Femur (tissue), 1 donor: ENCODE measurements at places on chromosomes 6 and 20.
A peak's percentile ranks its signal among the peaks of the same experiment; 100 is the strongest.

GRCh38 chr6:56848105-56848504, 106.8 kb upstream of the BEND6 start:
- DNase-seq = no peak

DNA sequence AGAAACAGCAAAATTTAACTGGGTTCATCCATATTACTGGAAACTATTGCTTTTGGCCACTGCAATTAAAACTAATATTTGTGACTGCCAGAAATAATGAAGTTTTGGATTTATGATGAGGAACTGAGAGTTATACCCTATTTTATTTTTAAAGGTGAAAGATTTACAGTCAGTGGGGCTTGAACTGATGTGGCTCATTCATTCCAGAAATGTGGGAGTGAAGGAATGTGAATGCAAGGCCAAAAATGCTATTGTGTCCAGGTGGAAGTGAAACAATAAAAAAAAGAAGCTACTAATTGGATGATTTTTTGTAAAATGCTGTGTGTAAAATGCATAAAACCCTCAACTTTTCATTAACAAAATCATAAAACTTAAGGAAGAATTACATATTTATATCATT, 491.9 kb downstream of the COL12A1 start:
- DNase-seq = no peak

DNA sequence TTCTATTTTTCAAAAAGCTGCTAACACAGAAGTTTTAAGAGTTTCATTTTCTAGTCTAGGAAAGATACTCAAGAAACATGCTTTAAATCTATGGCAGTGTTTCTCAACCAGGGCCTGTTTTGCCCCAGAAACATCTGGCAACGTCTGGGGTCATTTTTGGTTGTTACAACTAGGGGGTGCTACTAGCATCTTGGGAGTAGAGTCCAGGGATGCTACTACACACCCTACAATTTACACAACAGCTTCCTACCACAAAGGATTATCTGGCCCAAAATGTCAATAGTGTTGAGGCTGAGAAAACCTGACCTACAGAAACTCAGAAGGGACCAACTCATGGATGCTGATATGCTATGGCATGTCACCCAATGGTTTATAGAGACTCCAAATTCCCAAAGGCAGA, 24.4 kb downstream of the SERAC1 start:
- DNase-seq = no peak

- DNase-seq = no peak
Measured at GRCh38 chr6:90938122-90938521, 351.2 kb upstream of the MAP3K7 start.

GRCh38 chr6:131998255-131998982, 47.2 kb upstream of the CCN2 start:
- no peak for DNase-seq

GRCh38 chr6:45830441-45831139, 185.1 kb downstream of the CLIC5 start:
- DNase-seq = peak; percentile 33

DNA sequence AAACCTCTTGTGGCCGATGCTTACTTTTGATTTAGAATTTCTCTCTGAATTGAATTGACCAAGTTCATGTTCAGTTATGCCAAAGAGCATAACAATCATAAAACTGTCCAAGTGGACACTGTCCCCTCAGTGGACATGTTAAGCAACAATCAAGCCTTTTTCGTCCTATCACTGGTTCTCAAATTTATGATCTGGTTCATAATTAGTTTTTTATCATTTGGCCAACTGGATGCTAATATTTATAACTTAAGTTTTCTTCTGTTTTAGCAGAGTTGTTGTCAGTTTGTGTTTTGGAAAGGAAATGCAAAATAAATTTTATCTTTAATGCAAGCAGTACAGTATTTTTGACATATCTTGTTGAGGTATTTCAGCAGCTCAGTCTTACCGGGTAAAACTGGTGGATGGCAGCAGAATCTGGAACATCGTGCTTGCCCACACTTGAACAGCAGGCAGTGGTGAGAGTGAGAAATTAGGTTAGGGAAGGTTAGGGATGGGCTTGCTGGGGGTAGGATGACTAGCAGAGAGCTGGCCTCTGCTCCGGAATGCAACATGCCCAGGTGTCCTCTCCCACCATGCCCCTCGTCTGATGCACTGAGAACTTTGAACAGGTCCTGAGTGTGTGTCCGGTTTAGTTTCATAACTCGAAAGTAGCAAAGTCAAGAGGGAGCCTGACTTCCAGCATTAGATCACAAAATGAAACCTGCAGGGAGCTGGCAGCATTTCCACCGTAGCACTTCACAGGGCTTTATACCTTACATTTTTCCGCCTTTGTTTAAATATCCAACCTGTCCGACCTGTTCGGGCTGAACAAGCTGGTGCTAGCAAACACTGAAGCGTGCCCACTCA, 93.1 kb downstream of the RREB1 start:
- no peak for DNase-seq

DNA sequence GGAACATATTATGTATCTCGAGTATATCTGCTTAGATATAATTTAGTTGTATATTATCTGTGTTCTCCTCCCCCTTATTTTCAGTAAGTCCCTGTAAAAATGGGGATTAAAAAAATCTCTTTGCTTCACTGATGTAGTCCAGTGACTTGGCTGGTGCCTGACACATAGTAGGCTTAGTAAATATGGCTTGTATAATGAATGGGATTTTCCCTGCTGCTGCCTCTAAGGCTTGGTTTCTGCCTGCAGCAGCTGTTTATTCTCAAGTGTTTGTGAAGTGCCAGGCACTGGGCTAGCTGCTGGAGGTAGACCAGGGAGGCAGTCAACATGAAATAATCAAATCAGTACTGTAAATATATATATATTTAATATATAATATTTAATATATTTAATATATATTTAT, 1.6 kb upstream of the ZFP64 start:
- no peak for DNase-seq

GRCh38 chr6:170529839-170530469, 23.2 kb downstream of the PSMB1 start:
- peak; percentile 82 for DNase-seq

GRCh38 chr20:6999381-6999780, 231.9 kb downstream of the BMP2 start:
- DNase-seq = no peak

DNA sequence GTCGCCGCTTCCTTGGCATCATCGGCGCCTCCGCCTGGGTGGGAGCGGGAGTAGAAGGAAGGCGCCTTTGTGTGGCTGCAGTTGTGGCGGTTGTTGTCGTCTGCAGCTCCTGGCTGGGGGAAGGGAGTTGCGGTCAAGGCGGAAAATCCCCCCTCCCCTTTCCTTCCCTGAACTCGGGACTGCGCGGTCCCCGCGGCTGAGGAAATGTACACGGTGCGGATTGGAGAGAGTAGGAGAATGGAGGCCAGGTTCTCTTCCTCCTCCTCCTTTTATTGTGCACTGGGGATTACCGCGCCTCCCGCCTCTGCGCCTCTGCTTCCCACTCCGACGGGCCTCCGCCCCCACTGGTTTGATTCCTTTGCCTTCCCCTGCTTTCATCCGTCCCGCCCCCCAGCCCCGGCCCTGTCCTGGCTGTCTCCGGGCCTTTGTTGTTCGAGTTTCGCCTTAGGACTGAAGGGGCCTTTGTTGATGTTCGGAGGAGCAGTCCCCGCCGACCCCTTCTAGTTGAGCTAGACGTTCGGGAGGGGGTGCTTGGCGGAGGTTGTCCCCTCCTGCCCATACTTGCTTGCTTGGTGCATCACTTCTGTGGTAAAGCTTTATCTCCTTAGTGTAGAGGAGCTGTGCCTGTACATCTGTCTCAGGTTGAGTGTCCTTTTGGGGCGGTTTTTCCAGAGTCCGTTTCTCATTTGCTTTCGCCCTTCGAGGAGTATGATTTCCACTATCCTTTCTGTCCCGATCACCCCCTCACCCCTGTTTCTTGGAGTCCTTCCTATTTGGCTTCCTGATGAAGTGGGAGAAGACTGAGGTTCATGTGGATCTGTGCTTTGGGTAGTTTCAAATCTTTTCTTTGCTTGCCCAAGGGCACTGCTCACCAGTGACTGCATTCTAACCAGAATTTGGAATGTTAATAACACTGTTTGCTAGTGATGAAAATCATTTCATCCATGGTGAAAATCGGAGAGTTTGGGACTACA, 764 bp downstream of the ZNF292 start:
- peak; percentile 68 for DNase-seq

DNA sequence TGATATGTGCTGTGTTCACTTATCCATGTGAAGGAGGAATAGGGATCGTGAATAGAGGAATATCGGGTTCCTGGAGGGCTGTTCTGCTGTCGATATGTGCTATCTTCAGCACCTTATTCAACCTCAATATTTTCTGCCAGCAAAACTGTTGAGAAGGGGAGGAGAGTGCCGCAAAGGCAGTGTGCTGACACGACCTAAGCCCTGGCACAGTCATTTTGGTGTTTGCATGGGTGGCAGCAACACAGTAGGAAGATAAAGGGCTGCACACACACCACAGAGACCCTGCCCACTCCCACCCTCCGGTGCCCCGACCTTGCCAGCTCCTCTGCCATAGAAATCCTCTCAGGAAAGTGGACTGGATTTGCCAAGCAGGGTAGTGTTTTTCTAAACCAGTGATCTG, 47.0 kb downstream of the ZDHHC14 start:
- no peak for DNase-seq

- DNase-seq = no peak
Measured at GRCh38 chr6:145506565-145506964, 228.8 kb downstream of the EPM2A start.

DNA sequence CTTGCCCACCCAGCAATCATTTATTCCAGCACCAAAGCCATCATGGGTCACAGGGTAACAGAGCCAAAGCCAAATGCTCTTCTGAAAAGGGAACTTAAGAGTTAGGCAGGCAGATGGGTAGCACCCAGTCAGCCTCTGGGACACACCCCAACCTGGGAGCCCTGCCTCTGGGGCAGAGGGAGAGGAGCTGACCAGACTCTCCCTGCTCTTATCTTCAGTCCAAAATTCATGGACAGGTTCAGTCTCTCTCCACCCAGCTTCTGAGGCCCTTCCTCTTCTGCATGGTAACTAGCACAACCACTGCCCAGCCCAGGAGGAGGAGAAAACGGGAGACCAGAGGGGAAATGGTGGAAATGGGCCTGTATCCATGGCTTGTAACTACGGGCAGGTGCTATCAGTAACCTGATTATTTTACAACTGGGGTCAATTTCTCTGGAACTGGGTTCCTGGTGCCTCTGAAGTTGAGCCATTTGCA, 105.4 kb downstream of the NOL4L start:
- peak; percentile 12 for DNase-seq

DNA sequence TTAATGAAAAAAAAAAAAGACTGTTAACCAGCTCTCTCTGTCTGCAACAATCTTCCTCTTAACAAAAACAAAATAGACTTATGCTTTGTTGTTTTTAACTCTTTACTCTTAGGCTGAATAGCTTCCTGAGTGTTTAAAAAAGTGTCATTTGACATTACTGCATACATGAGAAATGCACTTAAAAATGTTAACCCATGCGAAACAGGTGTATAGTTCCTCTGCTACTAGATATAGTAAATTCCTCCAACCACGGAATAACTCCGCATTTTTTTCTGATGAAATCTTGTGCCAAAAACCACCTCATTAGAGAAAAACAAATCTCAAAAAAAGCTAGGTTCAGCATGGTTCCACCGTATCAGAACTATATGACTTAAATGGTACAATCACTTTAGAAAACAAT, 426.0 kb downstream of the ADGRB3 start:
- no peak for DNase-seq

- no peak for DNase-seq
Measured at GRCh38 chr20:59738851-59739250, 134.5 kb downstream of the PHACTR3 start.

- peak; percentile 33 for DNase-seq
Measured at GRCh38 chr6:166814390-166814789, 142.0 kb downstream of the RNASET2 start.

- DNase-seq = peak; percentile 54
Measured at GRCh38 chr6:26215585-26216358, 128.5 kb downstream of the HFE start.

GRCh38 chr6:101398716-101399615, 5.5 kb downstream of the GRIK2 start:
- no peak for DNase-seq

- DNase-seq = no peak
Measured at GRCh38 chr6:15305909-15306308, 60.0 kb downstream of the JARID2 start.

GRCh38 chr20:54661880-54662465, 186.6 kb downstream of the DOK5 start:
- no peak for DNase-seq

DNA sequence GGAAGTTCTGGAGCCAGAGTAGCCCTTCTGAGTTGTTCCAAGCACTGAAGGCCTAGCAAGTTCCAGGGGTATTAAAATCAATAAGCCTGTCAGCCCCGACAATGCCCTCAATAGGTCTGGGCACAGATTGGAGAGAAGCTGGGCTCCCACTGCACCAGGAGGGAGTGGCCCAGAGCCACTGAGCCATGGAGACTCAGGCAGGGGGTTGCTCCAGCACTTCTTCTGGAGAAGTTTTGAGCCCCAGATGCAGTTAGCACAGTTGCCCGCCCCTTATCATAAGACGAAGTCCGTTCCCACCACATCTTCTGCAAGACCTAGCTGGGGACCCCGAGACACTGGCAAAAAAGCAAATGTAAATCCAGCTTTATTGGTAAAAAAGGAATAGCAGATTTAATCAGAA, 13.0 kb downstream of the DEFB132 start:
- no peak for DNase-seq

- DNase-seq = no peak
Measured at GRCh38 chr6:148309301-148309700, 33.3 kb upstream of the SASH1 start.

GRCh38 chr6:154222716-154223115, 133.9 kb downstream of the IPCEF1 start:
- no peak for DNase-seq

DNA sequence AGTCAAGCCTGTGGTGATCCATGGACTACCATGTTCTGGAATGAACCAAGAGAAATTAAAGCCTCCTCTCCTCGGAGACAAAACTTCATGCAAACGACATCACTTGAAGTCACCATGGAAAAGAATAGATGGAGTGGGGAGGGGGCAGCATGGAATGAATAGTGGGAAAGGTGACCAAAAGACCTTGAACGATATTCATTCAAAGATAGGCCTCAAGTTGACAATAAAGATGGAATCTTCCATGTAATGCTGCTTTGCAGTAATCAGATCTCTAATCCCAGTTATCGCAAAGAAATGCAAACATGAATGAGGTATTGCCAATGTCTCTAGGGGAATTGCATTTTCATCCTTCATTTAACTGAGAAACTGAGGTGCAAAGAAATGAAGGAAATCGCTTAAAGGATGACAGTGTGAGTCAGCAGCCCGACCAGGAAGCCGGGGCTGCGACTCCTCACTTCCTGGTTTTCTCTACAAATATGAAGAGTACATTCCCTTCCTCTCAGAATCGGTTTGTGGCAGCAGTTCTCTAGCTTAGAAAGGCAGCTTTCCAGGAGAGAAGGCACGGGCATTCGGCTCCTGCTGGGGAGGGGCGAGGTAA, 65.6 kb upstream of the RREB1 start:
- peak; percentile 33 for DNase-seq

DNA sequence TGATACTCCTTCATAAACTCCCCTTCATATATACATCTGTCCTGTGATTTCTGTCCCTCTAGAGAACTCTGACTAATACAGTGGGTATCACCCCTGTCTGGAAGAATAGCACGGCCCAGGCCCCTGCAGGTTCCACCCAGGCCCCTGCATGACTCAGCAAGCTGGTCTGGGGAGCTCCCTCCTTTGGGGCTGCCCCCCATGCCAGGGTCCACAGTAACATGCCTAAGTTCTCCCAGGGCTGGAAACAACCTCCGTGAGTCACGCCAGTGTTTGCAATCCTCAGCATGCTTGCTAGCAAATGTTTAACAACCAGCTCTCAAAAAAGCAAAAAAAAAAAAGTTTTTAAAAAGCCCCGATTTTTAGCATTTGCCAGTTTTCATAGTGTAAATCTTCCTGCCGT, 134.3 kb upstream of the CDH4 start:
- no peak for DNase-seq
